Fibroblast of skin of scalp (primary cell): ENCODE measurements at places on chromosomes 5 and 9.

DNA sequence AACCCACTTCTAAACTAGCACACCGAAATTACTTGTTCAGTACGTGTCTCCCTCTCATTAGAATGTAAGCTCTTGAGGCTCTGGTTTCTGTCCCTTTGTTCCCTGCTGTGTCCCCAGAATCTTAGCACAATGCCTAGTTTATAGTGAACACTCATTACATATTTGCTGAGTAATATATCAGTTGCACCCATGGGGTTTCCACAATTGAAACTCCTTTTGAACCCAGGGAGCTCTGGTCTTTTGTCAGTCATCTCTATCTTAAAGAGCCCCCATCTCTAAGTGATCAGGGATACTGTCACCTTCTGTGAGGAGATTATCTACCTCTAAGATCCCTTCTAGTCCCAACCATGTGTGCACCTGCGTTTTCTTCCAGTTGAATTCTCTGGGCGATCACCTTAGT, 12.8 kb downstream of the CAMK4 start:
- DNase-seq: no peak

GRCh38 chr5:1321576-1321975, 23.3 kb downstream of the CLPTM1L start:
- DNase-seq: no peak

GRCh38 chr9:110559869-110560268, 19.7 kb downstream of the SVEP1 start:
- DNase-seq: peak; percentile 65

GRCh38 chr9:87263291-87263690, 234.4 kb upstream of the DAPK1 start:
- DNase-seq: no peak

- DNase-seq: no peak
Observed at GRCh38 chr9:85516455-85516854, 225.3 kb downstream of the AGTPBP1 start.

DNA sequence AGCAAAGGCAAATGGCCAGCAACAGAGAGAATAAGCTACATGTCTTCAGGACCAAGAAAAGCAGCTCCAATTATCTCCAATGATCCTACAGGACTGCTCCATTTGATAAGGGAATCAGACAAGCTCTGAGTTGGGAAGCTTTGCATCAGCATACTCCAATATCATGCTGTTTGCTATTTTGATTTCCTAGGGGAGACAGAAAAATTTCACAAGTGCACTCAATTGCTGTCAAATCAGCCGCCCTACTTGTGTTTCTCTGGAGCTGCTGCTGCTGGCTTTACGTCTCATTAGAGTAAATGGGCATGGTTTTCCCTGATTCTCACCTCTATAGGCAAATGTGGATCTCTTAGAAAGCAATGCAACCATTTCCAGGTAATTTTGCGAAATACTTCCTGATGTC, 201.7 kb downstream of the PRELID2 start:
- no peak for DNase-seq

GRCh38 chr5:68252673-68253623, 37.4 kb downstream of the PIK3R1 start:
- peak; percentile 72 for DNase-seq

GRCh38 chr5:100643473-100643872, 108.3 kb downstream of the FAM174A start:
- no peak for DNase-seq

- DNase-seq: peak; percentile 66
Observed at GRCh38 chr9:124257844-124258606, at the start of gene NEK6. TSS of gene NEK6 (plus strand) at chr9:124257949. CDS start at chr9:124301965, 44,016 bp downstream.

DNA sequence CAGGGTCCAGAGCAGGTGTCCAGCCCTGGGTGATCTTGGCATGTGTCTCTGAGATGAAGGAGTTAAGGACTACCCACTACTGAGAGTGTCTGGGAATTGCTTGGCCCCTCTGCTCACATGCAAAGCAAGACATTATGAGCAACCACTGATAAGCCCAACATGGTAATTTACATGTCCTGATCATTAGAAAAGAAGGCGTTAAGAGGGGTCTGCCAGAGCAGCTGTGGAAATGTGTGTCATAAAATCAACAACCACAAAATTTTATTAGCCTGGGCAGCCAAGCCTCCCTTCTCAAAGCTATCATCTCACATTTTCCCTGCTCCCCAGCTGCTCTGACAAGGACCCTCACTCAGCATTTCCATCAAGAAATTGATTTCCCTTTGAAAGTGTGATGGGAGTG, 351.0 kb downstream of the SPOCK1 start:
- no peak for DNase-seq

DNA sequence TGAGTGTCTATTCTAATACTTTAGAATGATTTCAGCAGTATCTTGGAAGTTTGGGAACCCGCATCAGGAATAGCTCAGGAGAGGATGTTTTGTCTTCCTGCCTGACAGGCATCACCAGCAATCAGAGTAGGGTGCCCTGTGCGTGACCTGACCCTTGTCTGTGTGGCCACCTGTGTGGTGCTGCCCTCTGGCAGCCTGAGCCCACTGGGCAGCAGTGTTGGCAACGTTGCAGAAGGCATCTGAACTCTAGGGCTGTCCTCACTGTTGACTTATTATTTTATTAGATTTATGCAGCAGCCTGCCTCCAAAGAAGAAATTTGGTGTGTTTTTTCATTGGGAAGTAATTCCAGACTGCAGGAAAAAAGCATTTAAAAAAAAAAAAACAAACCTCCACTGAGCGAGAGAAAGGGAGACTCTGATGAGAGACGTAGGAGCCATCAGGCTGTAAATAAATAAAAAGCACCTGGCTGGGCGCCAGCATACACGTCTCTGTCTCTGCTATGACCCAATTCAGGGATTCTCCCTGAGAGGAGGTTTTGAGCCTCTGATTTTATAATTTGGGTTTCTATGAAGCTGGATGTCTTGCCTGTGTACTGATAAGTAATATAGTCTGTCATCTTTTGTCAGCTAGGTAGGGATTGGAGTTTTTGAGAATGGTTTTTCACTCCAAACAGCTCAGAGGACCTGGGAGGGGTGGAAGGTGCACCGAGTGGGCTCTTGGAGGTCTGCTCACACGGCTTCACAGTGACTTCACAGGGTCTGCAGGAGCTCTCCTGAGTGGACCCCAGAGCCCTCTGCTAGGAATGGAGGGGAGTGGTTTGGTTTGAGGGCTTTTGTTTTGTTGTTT, 49.0 kb downstream of the FAM78A start:
- DNase-seq: no peak

DNA sequence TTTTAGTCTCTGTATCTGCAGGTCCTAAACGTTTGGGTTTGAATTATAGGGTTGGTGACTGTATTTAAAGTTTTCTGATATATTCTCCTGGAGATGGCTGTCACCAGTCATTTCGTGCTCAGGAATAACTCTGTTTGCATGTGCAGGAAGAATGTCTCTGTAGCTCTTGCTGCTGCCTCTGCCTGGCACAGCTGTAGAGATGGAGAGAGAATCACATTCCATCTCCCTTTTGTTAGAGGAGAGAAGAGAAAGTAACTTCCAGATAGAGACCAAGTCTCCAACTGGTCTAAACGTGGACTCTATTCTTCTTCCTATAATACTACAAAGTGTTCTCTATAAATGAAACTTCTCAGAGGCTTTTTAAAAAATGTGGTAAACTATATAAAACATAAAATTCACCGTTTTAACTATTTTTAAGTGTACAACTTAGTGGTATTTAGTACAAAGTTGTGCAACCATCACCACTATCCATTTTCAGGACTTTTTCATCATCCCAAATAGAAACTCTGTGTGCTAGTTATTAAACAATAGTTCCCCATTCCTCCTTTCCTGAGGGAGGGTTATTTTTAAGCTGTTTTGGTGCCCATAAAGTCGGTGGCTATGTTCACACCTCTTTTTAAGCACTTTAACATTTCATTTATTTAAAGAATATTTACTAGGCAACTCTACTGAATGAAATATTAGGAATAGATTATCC, 20.7 kb upstream of the STARD4 start:
- no peak for DNase-seq

GRCh38 chr5:14400611-14401010, 181.0 kb upstream of the OTULINL start:
- DNase-seq: no peak

- peak; percentile 77 for DNase-seq
Observed at GRCh38 chr5:1174122-1174936, 27.1 kb upstream of the SLC6A19 start.

DNA sequence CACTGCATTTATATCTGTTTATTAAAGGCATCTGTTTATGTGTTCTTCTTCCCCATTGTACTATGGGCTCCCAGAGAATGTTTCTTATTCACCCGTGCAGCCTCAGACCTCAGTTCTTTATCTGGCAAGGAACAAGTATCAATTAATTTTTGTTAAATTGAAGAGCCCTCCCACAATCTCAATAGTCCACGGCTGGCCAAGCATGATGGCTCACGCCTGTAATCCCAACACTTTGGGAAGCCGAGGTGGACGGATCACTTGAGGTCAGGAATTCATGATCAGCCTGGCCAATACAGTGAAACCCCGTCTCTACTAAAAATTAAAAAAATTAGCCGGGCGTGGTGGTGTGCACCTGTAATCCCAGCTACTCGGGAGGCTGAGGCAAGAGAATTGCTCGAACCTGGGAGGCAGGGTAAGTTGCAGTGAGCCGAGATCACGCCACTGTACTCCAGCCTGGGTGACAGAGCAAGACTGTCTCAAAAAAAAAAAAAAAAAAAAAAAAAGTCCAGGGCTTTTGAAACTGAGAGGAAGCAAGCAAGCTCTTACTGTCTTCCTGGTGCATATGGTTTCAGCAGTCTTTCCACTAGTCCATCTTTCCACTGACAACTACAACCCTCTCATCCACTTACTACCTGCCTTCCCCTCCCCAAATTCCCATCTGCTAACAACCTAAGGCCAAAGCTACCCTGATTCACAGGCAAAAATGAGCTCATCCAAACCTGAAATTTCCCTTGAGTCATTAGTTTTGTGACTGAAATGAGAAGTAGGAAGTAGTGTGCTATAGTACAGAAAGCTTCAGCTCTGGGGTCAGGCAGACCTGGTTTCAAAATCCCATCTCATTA, 2.3 kb upstream of the HK3 start:
- no peak for DNase-seq

DNA sequence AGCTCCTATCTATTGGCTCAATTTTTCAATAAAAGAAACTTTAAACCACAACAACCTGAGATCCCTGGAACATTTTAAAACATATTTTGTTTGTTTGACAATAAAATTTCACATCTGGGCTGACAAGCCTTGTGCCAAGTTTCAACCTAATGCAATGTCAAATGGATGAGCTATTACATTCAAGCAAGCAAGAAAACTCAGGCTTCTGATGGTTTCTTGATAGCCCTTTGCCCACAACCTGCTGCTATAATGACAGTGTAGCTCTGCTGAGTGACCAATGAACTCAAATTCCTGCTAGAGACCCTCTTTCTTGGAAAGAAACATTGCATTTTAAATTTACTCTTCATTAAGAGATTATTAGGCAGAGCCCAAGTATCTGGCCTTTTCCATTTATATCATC, 472.9 kb downstream of the ARHGEF28 start:
- DNase-seq: no peak

GRCh38 chr9:131721076-131721475, 18.8 kb downstream of the RAPGEF1 start:
- DNase-seq: no peak

DNA sequence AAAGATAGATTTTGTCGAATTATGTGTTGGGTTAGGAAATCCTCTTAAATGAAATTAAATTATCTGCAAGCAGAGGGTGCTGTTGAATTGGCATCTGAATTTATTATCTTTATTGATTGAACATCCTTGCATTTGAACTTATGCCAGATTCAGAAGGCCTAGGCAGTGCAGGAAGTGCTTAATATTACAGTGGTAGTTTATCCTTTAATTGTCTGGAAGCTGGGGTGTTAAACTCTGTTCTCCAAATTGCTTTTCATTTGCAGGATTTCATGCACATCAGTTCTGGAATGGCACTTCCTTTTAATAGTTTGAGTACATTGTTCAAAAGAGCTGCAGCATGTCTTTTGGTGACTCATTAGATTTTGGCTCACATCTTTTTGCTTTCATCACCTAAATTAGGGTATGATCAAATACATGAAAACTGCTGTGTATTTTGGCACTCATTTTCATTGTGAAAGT, 186.3 kb downstream of the KDM4C start:
- peak; percentile 73 for DNase-seq

DNA sequence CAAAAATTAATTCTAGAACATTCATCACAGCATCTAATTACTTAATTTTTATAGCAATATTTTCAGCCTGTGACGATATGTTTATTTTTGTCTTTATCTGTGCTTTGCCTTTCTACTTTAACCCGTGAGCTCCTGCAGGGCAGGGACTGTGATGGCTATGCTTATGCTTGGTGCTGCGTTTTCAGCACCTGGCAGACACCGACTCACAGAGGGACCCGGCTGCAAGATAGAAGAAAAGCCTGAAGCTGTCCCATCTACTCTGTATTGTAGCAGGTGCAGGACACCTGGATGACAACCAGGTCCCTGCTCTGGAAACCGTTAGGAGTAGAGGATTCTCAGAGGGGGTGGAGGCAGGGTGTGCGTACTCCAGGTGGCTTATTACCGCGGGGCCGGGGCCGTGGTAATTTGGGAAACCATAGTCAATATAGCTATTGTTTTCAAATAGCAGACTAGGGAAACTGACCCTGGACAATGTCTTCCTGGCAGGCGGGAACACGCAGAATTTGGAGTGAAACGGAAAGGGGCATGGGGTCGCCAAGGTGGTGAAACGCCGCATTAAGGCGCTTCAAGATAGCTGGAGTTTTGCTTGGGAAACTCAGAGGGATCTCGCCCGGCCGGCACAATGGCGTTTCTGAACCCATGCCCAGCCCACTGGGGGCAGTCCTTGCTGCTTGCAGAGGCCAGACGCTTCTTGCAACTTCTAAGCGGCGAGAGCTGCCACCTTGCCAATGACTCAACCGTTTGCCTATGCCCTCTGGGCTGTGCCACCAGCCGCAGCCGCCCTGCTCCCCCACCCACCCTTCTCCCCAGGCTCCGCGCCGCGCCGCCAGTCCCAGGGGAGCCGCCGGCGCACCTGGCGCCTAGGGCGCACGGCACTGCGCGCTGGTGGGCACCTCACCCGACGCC, 140.1 kb upstream of the PALM2AKAP2 start:
- peak; percentile 27 for DNase-seq

GRCh38 chr5:75736273-75736672, 19.0 kb upstream of the POC5 start:
- DNase-seq: no peak

- peak; percentile 39 for DNase-seq
Observed at GRCh38 chr9:21031091-21031807, at the start of gene HACD4. TSS of gene HACD4 (minus strand) at chr9:21031640. CDS start at chr9:21031590, 50 bp downstream.

DNA sequence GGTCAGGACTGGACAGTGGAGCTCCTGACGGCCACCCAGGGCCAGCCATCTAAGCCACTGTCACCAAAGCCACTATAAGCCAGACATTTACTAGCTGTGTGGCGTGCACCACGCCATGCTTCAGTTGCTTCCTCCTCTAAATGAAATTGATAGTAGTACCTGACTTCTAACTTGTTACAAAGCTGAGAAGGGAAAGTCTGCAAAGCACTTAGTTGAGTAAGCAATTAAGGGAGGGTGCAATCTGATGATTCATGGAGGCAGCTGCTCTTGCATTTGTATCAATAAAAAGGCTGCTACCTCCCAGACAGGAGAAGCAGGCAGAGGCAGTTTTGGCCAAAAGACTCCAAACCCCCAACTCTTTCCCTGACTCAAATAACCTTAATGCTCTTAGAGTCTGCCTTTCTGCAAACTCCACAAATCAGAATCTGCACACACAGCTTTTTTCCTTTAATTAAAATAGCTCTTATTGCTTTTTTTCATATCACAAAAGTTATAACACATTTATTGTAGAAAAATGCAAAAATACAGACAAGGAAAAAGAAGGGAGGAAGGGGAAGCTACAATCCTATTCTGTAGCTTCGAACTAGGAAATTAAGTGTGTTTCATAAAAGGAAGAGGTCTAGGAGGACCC, 19.3 kb upstream of the RAPGEF1 start:
- no peak for DNase-seq

- DNase-seq: no peak
Observed at GRCh38 chr5:74975582-74975981, 76.8 kb downstream of the GCNT4 start.

GRCh38 chr5:172502410-172502809, 48.1 kb upstream of the SH3PXD2B start:
- no peak for DNase-seq
